ENCODE measurements at places on chromosomes 2 and 18.
A peak's percentile ranks its signal among the peaks of the same experiment; 100 is the strongest.

- no peak for DNase-seq
Measured at GRCh38 chr2:107361751-107362381, 464.8 kb upstream of the RGPD4 start.

DNA sequence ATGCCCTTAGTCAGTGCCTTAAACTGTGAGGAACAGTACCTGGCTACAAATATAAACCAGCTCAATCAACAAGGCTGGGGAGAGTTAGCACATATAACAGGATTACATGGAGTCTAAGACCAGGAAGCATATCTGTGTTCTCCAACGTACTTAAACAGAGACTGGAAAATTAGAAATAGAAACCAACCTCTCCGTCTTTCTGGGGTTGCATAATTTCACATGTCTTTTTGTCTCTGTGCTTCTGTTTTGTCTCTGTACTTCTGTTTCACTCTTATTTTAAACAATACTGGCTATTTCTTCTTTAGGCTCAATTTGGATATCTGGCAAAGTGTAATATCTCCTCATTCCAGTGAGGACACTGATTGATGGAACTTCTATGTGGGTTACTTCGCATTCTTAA, 749.0 kb upstream of the ZEB2 start:
- no peak for DNase-seq

DNA sequence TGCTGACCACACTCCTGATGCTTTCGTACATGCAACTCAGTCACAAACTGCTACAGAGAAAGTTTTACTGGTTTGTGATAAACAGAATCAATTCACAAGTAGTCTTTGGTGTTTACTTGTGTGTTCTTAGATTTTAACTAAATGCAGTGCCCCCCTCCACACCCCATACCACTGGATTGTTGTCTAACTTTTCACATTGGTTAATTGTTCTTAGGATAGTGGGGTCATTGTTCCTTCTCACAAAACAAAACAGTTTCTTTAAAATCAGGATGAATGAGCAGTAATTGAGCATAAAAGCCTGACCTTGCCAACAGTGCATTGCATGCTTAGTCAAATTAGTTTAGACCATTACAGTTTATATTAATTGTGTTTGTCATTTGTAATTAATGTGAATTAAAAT, 14.1 kb upstream of the PNPT1 start:
- DNase-seq: no peak

DNA sequence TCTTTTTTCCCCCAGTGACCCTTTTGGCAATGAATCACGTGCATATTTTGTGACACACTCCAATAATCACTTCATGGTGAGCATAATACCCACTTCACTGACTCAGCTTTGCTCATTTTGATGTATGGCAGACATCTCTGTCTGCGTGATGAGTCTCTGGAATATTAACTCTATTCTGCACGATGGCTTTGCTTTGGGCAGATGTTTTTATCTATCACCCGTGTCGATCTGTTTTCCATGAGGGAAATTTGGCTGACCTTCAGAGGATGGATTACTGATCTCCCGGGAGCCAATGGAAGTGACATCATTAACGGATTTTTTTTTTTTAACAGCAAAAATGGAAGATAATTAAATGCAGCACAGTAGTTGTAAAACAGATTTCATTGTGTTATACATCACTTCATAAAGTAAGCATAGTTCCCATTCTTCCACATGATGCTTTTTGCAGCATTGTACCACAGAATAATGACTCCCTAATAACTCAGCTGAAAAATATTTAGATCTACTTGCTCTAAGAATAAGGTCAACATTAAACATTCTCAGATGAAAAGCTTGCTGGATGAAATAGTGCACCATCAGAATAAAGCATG, 29.8 kb downstream of the CDC42EP3 start:
- no peak for DNase-seq

DNA sequence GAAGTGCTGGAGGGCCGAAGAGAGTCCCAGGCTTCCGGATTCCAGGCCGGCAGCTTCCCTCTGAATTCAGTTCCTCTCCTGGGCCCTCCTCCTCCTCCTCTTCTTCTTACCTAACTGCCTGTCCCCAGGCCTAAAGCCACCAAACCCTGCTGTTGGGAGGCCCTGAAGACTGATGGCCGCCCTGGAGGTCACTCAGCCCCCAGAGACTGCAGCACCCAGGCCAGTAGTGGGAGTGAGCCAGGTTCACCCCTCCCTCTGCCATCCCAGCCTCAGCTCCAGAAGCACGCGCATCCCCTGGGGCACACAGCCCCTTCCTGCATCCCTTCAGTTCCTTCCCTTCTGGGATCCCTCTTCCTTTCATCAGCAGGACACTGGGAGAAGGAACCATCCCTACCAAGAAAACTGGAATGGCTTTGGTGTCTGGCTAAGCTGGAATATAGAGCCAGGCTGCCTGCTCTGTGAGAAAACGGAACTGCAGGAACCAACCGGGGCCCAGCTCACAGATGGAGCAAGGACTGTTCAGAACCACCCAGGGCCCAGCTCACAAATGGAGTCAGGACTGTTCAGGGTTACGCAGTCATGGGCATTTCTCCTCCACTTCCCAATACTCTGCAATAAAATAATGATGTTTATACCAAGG, 127.4 kb downstream of the NDUFA10 start:
- no peak for DNase-seq

- no peak for DNase-seq
Measured at GRCh38 chr18:49473721-49474120, 13.3 kb upstream of the DYM start.

GRCh38 chr2:233247116-233247515, 4.4 kb upstream of the ATG16L1 start:
- DNase-seq: no peak

- DNase-seq: no peak
Measured at GRCh38 chr18:73563345-73563744, 584.3 kb downstream of the FBXO15 start.

DNA sequence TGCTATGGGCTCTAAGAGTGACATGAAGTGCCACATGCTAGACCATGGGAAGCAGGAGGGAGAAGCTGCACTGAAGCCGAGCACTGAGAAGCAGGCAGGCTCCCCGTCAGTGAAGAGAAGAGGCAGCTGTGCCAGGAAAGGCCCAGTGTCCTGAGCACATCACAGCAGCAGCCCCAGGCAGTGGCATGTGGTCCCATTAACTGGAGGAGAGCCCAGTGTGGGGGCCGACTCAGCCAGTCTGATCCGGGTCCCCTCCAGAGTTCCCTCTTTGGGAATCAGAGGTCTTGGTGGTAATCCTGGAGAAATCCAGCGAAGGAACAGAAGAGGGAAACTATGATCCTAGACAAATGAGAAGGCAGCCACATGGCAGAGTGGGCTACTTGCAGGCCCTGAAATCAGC, 96.7 kb upstream of the ACAA2 start:
- DNase-seq: no peak

DNA sequence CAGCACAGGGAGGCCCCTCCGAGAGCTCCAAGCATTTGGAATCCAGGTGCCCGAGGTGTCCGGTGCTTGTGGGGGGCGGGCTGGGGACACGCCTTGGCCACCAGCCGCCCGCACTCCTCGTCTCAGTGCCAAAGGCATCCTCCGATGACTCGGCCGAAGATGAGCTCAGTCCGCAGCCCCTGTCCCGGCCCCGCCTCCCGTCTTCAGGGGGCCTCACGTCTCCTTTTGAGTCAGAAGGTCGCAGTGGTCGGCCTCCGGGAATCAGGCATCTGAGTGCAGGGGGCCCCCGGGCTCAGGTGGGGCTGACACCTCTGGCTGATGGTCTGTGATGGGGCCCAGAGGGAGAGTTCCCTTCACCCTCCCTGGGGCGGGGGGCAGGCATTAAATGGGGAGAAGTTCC, 74.8 kb downstream of the NFATC1 start:
- no peak for DNase-seq

GRCh38 chr2:111120253-111121027, at the start of gene BCL2L11:
TSS of gene BCL2L11 (plus strand) at chr2:111120914. CDS start at chr2:111123746, 2,832 bp downstream.
- DNase-seq: peak; percentile 76

DNA sequence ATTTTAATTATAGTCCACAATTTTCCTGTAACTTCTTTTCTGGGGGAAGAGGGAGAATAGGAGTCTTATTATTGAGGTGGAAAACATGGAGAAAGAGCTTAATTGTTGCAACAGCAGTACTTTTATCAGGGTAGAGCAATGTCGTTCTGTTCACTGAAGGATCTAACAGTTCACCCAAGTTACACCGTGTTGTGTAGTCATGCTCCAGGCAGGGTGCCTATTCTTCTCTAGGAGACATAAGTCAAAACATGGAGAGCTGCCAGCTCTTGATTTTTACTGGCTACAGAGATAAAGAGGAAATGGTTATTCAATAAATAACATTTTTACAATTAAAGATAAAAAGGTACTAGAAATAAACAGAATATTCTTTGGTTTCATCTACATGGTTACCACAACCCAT, 594.3 kb upstream of the NETO1 start:
- DNase-seq: no peak

DNA sequence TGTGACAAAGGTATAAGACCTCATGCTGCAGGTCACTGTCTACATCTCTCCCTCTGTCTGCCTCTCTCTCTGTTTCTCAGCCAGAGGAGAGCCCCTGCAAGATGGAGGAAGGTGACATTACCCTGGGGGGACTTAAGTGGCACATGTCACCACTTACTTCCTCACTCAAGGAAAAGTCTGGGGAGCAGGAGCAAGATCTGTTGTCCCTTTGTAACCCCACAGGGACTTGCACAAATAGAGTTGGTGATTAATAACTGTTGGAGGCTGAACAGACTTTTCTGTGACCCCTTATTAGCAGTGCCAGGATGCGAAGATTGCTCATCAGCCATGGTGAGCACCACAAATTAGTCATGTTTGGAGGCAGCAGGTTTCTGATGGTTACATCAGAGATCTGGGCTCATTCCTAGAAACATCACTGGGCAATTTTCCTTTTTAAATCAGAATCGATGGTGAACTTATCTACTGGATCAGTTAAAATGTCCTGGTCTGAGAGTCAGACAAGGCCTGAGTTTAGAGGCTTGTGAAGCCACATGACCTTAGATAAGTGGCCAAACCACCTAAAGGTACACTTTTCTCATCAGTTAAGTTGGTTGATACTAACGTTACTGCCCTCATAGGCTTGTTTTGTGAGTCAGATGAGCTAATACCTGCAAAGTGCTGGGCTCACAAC, 81.2 kb upstream of the LTBP1 start:
- no peak for DNase-seq

DNA sequence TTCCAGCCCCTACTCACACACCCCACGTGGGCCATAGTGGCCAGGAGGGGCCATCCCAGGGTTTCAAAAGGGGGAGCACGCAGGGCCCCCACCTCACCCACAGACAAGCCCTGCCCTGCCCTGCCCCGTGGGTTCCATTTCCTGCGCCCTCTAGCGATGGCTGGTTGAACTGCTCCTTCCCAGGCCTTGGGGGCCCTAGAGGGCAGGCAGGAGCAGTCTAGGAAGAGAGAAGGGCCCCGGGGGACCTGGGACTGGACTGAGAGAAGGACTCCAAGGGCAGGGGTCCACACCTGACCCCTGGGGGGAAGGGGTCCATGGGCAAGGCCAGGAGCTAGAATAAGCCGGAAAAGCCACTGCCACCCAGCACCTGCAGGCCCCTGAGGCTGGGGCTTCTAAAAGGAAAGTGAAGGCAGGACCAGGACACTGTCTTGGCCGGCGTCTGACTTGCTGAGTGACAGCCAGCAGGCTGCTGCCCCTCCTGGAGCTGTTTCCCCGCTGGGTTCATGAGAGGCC, 10.1 kb downstream of the CYP26B1 start:
- DNase-seq: peak; percentile 31

GRCh38 chr2:210302326-210302725, 12.6 kb downstream of the MYL1 start:
- DNase-seq: no peak

- no peak for DNase-seq
Measured at GRCh38 chr2:14635391-14635871, 2.9 kb downstream of the LRATD1 start.

DNA sequence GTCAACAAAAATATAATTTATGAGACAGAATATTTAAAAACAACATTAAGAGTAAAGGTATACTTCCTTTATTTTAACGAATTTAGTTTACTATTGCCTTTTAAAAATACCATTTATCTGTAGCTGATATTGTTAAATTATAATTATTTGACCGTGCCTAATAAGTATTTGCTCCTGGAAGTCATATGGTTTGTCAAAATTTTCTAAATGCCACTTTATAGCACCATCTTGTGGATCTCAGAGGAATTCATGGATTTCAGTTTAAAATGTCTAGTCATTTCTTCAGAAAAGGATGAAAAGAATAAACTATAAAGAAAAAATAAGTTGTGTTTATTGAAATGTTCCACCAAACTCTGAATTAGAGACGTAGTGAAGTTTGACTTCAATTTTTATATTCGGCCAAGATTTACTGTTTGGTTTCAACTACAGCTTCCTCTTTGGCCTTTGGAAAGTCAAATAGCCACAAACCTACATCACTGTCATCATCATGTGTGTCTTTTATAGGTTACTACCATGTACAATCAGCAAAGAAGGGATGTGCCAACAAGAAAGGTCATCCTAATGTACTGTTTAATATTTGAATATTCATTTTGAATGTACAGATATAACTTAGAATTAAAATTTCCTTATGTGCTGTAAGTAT, 10.3 kb upstream of the FTCDNL1 start:
- no peak for DNase-seq

GRCh38 chr2:86646865-86647264, 23.2 kb upstream of the RNF103 start:
- no peak for DNase-seq

GRCh38 chr18:66571845-66572244, 32.0 kb downstream of the CDH19 start:
- DNase-seq: no peak

- DNase-seq: no peak
Measured at GRCh38 chr2:216108310-216108966, 710 bp upstream of the XRCC5 start.

GRCh38 chr2:232386740-232387450, 8.3 kb downstream of the ALPP start:
- no peak for DNase-seq

DNA sequence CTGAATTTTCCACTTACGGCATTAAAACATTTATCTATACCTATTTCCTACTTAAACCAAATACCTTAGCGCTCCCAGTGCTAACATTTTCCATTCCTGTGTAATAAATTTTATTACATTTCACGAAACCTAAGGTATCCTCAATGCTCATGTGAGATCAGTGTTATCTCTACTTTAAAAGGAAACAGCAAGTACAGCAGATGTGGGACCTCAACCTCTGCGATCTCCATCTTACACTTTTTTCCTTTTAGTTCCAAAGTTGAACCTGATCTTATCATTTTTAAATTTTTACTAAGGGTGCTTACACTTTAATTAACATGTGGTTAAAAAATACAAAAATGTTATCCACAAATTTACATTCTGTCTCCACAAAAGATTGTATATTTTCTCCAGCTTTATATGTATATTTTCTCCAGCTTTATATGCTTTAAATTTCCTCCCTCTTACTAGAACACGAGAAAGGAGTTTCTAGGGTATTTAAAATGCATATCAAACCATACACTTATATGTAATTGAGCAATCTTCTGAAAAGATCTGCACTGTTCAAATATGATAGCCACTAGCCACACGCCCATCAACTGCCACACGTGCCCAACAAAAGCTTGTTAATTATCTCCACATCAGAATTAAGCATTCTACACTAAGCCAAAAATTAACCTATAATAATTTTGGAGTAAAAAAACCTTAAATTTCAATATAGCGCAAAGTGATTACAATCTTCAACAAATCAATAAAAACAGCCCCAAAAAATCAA, 38.1 kb downstream of the MBOAT2 start:
- no peak for DNase-seq
